ENCODE measurements at places on chromosomes 3 and 15.

DNA sequence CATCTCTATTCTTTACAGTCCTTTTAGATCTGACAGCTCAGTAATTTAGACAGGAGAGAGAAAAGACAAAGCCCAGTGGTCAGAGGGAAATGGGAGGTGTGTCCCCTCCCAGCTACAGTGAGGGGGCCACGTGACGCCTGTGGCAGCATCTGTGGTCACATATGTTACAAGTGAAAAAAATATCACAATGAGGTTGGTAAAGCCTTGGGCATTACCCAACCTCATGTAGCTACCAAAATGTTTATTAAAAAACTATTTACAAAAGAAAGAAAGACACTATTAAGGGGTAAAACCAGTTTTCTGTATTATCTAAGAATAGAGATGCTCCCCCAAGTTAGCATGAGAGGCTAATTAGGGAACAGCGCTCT is 42.9 kb upstream of the PLCL2 start:
- no peak for DNase-seq

GRCh38 chr3:65019443-65020055 is 331.7 kb upstream of the ADAMTS9 start:
- no peak for DNase-seq

GRCh38 chr15:87021751-87022150 is 942.1 kb downstream of the AGBL1 start:
- no peak for DNase-seq

DNA sequence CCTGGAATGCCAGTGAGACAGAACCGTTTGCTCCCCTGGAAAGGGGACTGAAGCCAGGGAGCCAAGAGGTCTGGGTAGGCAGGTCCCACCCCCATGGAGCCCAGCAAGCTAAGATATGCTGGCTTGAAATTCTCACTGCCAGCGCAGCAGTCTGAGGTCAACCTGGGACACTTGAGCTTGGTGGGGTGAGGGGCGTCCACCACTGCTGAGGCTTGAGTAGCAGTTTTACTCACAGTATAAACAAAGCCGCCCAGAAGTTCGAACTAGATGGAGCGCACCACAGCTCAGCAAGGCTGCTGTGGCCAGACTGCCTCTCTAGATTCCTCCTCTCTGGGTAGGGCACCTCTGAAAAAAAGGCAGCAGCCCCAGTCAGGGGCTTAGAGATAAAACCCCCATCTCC is 33.6 kb downstream of the CEP70 start:
- DNase-seq: no peak

DNA sequence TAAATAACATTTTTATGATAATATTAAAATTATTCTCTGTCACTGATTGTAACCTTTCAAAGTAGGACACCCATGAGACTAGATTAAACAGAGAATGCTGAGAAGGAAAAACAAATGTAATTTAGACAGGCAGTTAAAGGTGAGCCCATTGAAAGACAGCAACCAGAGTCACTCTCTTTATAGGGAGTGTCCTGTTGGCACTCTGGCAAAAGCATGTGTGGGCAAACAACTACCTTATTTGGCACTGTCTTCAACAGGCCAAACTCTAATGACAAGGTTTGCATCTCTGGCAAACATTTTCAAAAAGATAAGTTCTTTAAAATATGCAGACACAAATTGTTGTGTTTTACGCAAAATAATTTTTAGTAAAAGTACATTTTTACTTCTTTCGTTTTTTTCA is 29.8 kb downstream of the NFKBIZ start:
- DNase-seq: no peak

- no peak for DNase-seq
Measured at GRCh38 chr3:159947220-159947619, 41.4 kb upstream of the IL12A start.

DNA sequence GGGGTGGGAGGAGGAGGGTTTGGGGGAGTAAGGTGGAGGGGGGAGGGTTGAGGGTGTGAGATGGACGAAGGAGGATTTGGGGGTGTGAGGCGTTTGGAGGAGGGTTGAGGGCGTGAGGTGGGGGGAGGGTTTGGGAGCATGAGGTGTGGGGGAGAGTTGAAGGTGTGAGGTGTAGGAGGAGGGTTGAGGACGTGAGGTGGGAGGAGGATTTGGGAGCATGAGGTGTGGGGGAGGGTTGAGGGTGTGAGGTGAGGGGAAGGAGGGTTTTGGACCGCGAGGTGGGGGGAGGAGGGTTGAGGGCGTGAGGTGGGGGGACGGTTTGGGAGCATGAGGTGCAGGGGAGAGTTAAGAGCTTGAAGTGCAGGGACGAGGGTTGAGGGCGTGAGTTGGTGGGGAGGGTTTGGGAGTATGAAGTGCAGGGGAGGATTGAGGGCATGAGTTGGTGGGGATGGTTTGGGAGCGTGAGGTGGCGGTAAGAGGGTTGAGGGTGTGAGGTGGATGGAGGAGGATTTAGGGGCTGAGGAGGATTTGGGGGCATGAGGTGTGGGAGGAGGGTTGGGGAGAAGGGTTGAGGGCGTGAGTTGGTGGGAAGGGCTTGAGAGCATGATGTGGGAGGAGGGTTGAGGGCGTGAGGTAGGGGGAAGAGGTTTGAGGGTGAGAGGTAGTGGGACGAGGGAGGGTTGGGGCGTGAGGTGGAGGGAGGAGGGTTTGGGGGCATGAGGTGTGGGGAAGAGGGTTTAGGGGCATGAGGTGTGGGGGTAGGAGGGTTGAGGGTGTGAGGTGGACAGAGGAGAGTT is 1.2 kb downstream of the MLF1 start:
- DNase-seq: no peak

DNA sequence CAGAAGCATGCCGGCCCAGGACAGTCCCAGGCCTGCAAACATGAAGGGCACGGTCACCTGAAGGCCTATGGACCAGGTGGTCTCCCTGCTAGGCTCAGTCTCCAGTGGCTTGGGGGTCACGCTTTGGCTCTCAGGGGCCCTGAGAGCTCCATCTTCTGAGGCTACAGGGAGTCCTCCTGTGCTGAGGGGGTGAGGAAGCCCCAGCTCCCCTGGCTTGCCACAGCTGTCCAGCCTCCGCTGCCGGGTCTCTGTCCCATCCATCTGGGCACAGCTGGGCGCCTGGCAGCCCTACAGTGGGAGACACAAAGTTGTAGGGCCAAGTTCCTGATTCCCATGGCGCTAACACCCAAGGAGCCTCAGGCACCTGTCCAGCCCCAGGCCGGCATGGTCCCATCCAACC is 16.0 kb downstream of the SLC41A3 start:
- DNase-seq: no peak

DNA sequence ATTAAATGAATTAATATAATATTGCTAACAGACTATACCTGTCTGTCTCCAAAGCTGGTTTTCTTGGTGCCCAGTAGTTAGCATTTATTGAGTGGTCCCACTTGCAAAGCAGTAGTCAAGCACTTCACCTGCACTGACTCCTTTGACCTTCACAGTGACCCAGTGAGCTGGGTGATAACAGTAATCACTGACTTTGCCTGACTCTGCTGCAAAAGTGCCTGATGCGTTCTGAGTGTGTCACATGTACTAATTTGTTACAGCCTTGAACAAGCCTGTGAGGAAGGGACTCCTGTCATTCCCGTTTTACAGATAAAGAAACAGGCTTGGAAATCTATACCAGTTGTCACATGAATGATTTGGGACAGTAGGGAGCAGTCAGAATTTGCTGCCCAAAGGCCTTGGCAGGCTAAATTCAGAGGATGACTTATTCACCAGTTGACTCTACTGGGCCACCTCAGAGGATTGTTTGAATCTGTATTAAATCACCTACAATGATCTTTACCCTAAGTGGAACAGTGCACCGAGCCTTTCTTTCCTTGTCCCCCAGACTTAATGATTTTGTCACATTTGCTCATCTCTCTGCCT is 116.6 kb upstream of the PLXNA1 start:
- DNase-seq: no peak

DNA sequence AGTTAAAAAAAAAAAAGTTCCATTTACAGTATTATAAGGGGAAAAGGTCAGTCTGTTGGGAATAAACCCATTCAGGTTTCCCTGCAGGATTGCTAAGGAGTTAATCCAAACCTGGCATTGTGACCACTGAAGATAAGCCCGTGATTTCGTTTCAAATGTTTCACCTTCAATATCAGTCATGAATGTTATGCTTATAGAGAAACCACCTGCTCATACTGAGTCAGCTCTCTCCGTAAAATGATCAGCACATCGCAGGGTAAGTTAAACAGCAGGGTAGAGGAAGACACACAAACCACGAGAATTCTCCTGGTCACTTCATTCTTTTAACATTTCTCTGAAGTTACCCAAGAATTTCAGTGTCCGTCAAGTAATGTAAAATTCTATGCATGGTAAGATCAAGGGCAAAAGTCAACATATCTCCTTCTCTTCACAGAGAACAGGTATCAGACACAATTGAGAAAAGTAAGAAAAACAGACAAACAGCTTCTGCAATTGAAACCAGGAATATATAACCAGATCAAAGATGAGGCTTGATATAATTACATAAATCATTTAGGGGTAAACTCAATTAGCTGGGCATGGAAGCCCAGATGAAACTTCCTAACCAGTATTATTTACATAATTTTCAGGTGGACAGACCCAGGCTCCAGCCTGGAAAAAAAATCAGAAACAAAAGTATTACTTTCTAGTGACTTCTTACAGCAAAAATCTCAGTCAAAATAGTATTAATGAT is 67.6 kb upstream of the ARHGEF3 start:
- DNase-seq: no peak

GRCh38 chr3:81289676-81290075 is 471.8 kb downstream of the GBE1 start:
- DNase-seq: no peak

GRCh38 chr3:171749124-171749523 is 61.2 kb downstream of the PLD1 start:
- DNase-seq: no peak

GRCh38 chr15:35174948-35175347 is 89.9 kb upstream of the NANOGP8 start:
- no peak for DNase-seq

DNA sequence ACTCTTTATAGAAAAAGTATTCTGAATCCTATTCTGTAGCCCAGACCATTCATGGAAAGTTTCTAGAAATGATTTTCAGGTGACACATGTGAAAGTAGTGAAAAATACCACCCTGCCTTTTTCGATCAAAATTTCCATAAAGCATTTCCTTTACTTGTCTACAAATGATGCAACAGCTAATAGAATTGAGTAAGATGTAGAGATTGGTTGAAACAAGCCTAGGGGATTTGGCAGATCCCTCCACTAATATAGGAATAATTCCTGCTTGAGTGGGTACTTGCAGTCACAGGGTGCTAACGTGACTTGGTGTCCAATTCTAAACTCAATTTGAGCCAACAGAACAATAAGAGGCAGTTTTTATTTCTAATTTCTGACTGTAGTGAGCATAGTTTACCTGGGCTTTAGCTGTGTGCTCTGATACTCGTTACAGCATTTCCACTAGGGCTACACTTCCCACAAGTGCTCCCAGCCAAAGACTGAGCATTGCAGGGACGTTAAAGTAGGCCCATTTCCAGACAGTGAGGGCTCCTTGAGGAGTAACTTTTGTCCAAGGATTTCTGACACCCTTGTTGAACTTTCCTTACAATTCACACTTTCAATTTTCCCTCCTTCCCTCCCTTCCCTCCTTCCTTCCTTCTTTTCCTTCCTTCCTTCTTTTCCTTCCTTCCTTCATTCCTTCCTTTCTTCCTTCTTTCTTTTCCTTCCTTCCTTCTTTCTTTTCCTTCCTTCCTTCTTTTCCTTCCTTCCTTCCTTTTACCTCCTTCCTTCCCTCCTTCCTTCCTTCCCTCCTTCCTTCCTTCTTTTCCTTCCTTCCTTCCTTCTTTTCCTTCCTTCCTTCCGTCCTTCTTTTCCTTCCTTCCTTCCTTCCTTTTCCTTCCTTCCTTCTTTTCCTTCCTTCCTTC is 53.9 kb upstream of the TP63 start:
- DNase-seq: no peak

- peak; percentile 35 for DNase-seq
Measured at GRCh38 chr15:74157868-74158827, 15.4 kb upstream of the ISLR start.
